ENCODE measurements at places on chromosomes 1 and 21.

GRCh38 chr1:225498549-225499136 lies 70.8 kb upstream of the LBR start:
- peak; percentile 33 for DNase-seq

GRCh38 chr1:230915078-230915477 lies 46.8 kb upstream of the C1orf198 start:
- no peak for DNase-seq

- no peak for DNase-seq
Measured at GRCh38 chr1:47534436-47534835, 96.6 kb downstream of the FOXD2 start.

DNA sequence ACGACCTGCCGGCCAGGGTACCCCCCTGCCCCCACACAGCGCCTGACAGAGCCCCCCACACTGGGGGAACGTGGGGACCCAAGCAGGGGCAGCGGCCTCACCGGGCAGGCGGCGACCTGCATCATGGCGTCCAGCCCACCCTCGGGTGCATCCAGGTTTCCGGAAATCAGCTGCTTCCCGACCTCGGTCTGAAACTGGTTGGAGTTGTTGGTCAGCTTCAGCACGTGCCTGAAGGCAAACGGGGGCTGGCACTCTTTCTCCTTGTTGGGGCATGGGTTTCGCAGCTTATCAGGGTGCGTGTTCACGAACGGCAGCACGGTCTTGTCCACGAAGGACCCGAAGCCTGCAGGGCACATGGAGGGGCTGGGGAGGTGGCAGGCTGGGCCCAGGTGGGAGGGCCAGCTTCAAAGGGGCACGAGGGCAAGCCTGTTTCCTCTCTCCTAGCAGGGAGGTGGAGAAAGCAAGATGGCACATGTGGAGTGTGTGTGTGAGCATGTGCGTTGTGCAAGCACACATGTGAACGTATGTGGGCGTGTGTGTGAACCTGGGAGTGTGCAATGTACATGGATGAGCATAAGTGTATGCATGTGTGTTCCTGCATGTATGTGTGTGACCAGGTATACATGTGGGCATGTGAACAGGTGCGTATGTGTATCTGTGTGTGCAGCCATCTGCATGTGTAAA lies 19.2 kb downstream of the ITGB2 start:
- no peak for DNase-seq

DNA sequence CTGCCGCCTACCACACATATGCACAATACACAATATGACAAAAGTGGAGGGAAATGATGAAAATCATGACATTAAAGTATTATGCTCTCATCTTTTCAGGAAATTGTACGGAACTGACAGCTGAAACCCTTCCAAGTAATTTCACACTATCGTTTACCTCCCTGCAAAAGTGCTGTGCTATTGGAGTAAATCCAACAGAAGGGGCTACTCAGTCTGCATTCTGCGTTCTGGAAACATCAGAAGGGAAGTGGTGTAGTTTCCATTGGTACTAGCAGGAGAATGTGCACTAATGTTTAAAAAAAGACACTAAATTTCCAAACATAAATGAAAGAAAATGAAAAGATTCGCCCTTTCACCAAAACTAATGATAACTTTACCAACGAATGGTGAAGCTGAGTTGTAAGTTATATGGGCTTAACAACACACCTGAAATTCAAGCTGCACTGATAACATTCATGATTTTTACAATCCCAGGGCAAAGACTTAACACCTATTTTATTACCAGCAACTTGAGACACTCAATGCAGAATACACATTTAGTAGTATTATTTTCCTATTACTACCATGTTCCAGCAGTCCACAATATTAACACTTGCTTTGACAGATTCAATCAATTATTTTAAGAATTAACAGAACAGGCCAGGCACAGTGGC lies 3.2 kb downstream of the DENND1B start:
- no peak for DNase-seq

- DNase-seq: no peak
Measured at GRCh38 chr1:206754011-206754410, 16.6 kb upstream of the IL19 start.

GRCh38 chr1:223289621-223290020 lies 74.4 kb downstream of the SUSD4 start:
- DNase-seq: no peak

GRCh38 chr1:196377811-196378210 lies 230.4 kb downstream of the KCNT2 start:
- no peak for DNase-seq

DNA sequence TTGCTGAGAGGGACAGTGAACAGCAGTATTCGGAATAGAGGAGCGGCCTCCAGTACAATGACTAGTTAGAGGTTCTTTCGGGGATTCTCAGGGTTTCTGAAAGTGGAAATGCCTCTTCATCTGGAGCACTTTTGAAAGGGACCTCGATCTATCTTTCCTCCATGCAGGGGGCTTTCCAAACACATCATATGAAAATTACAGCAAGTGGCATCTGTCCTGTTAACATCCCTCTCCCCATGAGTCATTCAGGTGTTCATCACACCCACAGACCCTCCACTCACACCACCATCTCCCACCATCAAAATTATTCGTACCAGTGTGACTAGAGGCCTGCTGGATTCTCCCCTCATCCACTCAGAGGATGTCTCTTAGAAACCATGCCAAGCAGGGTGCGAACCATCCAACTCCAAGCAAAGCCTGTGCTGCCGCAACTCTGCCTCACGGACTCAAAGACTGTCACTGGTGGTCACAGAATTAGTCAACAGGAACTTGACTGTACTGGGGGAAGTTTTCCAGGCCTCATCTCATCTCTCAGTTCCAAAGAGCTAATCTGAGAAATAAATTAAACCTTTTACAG lies 211.1 kb downstream of the MRPL39 start:
- DNase-seq: no peak

DNA sequence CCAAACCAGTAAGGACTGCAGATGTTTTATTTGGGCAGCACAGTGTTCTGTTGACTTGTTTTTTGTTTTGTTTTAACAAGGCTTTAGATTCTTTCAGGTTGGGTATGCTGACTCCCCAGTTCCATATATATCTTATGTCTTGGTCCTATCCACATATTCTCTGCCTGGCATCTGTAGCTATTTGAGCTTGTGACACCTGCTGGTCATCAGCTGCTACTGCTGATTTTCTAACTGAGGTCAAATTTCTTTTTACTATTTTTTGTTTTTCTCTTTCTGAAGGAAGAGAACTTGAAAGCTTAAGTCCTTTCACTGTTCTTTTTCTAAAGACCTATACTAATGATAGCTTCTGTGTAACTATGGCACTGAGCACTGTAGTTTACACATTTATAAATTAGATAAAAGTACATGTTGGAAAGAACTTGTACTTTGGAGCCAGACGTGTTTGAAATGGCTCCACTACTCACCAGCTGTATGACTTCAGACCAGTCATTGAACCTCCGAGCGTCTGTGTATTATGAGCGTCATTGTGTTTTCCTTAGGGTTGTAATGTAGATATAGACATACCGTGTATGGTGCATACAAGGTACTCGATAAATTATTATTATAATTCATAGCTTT lies 109.4 kb downstream of the NRDC start:
- peak; percentile 39 for DNase-seq
